T1000 (cell line): ENCODE measurements at places on chromosomes 13 and 19.

DNA sequence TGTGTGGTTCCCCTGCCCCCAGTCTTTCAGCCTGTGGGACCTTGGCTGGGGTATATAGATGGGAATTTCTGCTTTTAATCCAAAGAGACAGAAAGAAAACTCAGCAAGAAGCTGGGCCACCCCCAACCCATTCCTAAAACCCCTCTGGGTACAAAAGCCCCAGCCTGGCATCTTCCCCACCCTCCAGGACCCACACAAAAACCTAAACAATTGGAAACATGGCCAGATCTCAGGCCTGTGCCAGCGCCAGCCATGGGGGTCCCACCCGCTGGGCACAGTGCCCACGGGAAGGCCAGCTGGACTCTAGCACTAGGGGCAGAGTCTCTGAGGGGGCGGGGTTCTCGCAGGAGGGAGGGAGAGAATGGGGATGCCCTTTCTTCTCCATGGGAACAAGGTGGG lies 8.6 kb downstream of the LYL1 start:
- no peak for DNase-seq

GRCh38 chr13:40583738-40584137 lies 82.7 kb downstream of the FOXO1 start:
- DNase-seq, result no peak

DNA sequence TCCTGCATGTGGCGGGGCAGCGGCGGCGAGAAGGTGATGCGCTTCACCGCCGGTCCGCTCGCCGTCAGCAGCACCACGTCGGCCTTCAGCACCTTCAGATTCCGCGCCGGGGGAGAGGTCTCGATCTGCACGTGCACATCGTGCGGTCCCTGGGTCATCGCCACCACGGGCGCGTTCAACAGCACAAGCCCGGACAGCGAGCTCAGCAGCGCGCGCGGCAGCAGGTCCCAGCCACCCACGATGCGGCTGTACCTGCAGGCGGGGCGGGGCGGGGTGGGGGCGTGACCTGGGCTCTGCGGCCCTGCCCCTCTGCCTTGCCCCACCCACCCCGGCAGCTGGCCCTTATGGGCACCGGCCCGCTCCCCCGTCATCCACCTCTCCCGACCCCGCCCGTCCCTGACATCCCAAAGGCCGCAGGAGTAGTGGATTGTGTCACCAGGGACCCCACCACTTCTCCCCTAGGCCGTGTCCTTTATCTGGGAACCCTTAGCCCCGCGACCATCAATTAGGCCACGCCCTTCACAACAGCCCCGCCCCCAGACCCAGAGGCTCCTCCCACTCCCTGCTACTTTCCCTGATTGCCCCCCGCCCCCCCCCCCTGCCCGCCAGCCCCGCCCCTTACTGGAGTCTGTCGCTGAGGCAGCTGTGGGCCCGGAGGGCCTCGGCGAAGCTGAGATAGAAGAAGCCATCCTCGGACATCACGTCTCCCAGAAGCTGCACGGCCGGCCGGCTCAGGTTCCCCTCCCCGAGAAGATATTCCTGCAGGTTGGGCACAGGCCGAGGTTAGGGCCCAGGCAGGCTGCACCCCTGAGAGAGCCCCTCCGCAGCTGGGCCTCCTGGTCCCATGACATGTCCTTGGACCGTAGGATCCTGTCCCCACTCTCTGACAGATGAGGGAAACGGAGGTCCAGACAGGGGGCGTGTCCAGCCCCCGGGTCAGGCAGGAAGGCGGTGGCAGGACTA lies 6.1 kb downstream of the IL4I1 start:
- DNase-seq, result no peak

GRCh38 chr13:53447863-53448262 lies 419.2 kb downstream of the OLFM4 start:
- no peak for DNase-seq

DNA sequence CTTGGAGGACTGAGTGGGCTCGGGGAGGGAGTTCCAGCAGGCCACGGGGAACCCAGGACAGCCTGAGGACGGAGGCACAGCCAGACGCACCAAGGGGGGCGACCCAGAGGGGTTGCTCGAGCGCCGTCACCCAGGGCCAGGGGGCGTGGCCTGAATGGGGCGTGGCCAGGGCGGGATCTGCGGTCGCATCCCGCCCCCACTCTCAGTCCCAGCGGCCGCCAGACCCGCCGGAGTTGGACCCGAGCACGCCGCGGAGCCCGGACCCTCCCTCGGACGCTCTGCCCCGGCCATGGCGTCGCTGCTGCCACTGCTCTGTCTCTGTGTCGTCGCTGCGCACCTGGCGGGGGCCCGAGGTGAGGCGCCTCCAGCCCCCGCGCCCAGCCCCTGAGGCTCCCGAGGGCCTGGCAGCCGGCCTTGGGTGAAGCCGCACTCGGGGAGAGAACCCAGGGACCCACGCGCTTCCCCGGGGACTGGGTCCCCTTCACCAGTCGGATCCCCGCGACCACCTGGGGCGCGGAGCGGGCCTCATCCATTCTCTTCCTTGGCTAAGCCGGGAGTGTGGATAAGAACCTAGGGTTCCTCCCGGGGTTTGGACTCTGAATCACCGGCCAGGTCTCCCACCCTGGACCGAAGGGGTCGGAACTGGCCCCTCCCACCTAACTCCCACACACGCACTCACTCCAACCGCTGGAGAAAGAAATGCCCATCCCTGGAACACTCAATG lies at the start of gene CILP2:
TSS of gene CILP2 (plus strand) at position 205 of the 724 bp plus-strand sequence. CDS start at position 290, 85 bp downstream.
- no peak for DNase-seq

GRCh38 chr19:51780270-51780669 lies 14.7 kb upstream of the FPR3 start:
- no peak for DNase-seq

- no peak for DNase-seq
These were observed 75.5 kb downstream of the TNFSF13B start for GRCh38 chr13:108345016-108345415.

DNA sequence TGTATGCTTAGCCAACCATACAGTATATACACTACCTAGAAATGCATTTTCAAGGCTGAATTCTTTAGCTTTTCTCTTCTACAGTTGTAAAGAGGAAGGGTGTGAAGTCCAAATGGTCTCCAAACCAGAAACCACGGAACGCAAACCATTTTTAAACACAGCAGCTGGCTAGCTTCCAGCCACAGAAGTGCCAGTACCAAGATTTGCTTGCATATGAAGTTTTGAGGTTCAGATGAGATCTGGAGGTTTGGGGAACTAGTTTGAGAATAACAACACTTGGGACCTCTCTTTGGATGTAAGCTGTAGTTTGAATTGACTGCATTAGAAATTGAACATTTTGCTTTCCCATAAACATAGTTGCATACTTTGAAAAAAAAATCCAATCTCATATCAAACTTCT lies 1243.5 kb downstream of the EFNB2 start:
- no peak for DNase-seq

- peak; percentile 4 for DNase-seq
These were observed 738.5 kb downstream of the DIAPH3 start for GRCh38 chr13:59425211-59425741.

DNA sequence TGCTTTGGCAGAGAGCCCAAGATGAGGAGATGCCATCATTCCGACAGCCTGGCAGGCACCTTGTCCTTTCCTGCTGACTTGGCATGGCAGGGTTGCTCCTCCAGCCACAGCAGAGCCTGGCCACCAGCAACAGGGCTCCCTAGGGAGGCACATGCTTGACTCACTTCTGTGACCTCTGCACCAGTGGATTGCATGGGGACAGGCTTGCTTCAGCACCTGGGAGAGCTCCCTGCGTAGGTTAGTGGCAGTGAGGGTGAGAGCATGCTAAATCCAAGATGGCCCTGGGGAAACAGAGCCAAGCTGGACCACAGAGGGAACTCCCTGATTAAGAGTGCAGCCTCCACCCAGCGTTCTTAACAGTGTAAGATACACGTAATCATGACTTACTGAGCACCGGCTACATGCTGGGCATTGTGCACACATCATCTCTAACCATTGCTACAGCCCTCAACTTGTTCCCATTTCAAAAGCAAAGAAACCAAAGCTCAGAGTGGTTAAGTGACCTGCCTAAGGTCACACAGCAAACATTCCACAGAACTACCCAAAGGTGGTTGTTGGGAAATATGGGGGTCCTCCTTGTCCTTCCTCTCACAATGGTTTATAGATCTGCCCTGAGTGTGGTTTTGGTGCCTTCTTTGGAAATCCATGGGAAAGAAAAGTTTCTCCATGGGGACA lies 116.6 kb upstream of the UQCRFS1 start:
- no peak for DNase-seq

DNA sequence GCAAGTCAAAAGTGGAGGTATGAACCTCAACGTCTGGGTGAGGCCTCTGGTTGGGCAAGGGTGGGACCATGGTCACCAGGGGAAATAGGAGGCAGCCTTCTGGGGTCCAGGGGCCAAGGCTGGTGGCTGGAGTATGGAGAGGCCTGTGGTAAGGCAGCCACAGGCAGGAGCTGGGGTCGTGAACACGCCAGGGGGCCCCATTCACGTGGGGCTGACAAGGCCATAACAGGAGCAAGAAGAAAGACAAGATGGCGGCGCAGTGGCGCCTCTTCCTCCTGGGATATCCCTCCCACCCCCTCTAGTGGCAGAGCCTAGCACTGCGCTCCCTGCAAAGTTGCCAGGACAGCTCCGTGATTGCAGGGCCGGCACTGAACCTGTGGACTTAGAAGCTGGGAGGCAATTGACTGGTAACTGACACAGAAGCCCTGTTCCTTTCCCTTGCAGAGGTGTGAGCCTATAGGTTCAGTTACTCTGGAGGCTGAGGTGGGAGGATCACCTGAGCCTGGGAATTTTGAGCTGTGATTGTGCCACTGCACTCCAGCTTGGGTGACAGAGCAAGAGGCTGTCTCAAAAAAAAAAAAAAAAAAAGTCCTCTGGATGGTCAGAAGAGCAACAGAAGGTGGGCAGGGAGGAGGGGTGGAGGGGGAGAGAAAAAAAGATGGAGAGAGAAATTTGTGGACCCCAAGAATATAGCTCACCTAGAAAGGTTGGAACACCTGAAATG lies 19.7 kb upstream of the EDDM13 start:
- no peak for DNase-seq

GRCh38 chr19:1093811-1094553 lies 1.2 kb downstream of the POLR2E start:
- no peak for DNase-seq

- no peak for DNase-seq
These were observed 1707.6 kb upstream of the SLC10A2 start for GRCh38 chr13:104773775-104774174.

DNA sequence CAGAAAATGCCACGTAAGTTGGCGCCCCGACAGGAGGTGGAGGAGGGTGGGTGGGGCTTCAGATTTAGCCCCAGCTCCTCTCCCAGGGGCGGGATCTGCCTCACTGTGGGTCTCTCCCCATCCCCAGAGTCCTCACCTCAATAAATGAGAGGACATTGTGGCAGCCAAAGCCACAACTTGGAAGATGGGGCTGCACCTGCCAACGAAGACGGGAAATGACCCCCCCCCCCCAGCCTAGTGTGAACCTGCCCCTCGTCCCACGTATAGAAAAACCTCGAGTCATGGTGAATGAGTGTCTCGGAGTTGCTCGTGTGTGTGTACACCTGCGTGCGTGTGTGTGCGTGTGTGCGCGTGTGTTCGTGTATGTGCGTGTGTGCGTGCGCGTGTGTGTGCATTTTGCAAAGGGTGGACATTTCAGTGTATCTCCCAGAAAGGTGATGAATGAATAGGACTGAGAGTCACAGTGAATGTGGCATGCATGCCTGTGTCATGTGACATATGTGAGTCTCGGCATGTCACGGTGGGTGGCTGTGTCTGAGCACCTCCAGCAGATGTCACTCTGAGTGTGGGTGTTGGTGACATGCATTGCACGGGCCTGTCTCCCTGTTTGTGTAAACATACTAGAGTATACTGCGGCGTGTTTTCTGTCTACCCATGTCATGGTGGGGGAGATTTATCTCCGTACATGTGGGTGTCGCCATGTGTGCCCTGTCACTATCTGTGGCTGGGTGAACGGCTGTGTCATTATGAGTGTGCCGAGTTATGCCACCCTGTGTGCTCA lies 1.5 kb upstream of the TRAPPC5 start:
- no peak for DNase-seq

GRCh38 chr13:27641711-27642502 lies 20.2 kb downstream of the POLR1D start:
- no peak for DNase-seq

DNA sequence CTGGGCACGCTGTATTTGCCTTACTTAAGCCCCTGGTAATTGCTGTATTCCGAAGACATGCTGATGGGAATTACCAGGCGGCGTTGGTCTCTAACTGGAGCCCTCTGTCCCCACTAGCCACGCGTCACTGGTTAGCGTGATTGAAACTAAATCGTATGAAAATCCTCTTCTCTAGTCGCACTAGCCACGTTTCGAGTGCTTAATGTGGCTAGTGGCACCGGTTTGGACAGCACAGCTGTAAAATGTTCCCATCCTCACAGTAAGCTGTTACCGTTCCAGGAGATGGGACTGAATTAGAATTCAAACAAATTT lies 676 bp downstream of the BRCA2 start:
- DNase-seq, result no peak

DNA sequence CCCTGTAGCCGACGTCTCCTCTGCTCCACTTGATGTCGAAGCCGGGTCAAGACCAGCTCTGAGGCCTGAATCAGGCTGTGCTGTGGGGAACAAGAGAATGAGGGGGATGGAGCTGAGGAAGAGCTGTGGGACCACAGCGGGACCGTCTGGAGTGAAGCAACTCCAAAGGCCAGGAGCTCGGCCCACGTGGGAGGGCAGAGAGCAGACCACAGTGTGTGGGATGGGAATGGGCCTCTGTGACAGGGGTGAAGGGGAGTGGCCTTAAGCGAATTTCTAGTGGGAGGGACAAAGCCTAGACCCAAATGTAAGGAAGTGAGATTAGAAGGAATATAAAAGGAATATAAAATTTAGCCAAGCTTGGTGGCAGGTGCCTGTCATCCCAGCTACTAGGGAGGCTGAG lies 3.8 kb upstream of the SLC8A2 start:
- DNase-seq, result no peak

GRCh38 chr13:109918179-109918711 lies 131.9 kb upstream of the IRS2 start:
- DNase-seq, result peak; percentile 57

DNA sequence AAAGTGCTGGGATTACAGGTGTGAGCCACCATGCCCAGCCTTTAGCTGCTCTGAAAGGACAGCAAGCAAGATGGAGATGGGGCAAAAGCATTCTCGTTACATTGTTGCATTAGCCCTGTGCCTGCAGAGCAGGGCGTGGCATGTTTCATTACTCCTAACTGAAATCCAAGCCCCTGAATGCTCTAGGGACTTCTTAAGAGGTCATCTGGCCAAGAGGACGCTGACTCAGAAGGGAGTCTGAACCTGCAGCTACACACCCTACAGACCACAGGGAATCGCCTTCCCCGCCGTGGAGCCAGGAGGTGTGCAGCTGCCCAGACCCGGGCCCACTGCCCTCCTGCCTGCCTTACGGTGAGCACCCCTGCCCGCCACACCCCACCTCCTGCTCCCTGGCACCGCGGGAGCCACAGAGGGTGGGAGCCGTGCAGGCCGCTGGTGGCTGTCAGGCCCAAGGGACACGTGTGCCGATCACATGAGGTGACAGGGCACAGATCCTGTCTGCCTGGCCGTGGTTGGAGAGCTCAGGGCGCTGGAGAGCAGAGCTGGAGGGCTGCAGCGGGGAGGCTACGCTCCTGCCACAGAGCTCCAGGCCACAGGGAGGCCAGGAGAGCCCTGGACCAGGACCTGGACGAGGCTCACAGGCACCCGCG lies 27.2 kb downstream of the ADPRHL1 start:
- DNase-seq, result peak; percentile 45
